ENCODE measurements at places on chromosomes 4 and X. TPM values are rescaled to one million over a fixed set of nuclear protein-coding genes. Genes with fewer than 3 reads are reported as not detected.

SPATA4 gene
- not detected for total RNA-seq

- DNase-seq = no peak
Observed at GRCh38 chr4:165709516-165709915, 163.5 kb upstream of the TLL1 start.

GRCh38 chr4:103934178-103934789, 214.5 kb upstream of the TACR3 start:
- DNase-seq = no peak

DNA sequence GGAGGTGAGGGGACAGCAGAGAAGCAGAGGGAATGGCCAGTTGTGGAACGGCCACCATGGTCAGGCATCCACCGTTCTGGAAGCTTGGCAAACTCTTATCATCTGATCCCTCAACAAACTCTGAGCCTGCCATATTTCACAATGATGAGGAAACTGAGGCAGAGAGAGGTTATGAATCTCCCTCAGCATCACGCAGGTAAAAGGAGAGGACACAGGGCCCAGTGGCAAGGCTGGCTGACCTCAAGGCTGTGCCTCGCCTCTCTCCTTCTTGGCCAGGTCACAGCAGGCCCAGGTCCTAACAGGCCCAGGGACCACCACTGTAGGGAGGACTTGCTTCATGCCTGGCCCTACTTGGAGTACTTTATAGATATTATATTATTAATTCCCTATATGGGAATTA, 242.8 kb downstream of the EVC2 start:
- DNase-seq = no peak

DNA sequence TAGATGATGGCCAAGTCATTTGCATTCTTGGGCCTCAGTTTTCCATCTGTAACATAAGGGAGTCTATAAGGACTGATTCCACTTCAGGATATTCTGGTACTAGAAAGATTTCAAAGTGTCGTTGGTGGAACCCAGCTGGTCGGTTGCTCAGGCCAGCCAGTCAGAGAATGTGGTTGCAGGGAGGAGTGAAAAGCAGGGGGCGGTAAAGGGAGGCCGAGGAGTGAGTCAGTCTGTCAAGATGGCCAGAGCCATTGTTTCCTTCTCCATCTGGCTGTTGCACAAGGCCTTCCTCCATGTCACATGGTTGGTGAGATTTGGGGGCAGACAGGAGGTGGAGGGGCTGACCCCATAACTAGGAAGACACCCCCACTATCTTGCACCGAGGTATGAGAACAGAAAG, 38.2 kb downstream of the STARD8 start:
- no peak for DNase-seq

LGI2 gene
- total RNA-seq = 0.75 TPM

- no peak for DNase-seq
Observed at GRCh38 chr4:5503336-5503936, 204.9 kb downstream of the EVC2 start.

DNA sequence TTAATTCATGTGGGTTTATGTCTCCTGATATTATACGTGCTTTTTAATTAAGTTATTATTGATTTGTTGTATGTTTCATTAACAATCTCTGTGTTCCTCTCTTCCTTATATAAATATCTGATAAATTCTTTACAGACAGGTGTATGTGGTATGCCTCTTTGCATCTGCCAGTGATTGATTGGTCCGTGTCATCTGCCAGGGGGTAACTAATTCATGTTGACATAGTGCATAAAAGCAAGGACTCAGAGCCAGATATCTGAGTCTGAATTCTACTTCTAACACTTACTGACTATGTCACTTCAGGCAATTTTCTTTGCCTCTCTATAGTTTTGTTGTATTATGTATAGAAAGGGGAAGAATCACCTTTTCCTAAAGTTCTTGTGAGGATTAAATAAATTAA, 5.2 kb upstream of the AMBN start:
- DNase-seq = no peak

NEIL3 gene
- total RNA-seq = not detected

PDHA2 gene
- total RNA-seq = not detected

GRCh38 chrX:148389629-148390028, 110.8 kb upstream of the AFF2 start:
- DNase-seq = no peak

DNA sequence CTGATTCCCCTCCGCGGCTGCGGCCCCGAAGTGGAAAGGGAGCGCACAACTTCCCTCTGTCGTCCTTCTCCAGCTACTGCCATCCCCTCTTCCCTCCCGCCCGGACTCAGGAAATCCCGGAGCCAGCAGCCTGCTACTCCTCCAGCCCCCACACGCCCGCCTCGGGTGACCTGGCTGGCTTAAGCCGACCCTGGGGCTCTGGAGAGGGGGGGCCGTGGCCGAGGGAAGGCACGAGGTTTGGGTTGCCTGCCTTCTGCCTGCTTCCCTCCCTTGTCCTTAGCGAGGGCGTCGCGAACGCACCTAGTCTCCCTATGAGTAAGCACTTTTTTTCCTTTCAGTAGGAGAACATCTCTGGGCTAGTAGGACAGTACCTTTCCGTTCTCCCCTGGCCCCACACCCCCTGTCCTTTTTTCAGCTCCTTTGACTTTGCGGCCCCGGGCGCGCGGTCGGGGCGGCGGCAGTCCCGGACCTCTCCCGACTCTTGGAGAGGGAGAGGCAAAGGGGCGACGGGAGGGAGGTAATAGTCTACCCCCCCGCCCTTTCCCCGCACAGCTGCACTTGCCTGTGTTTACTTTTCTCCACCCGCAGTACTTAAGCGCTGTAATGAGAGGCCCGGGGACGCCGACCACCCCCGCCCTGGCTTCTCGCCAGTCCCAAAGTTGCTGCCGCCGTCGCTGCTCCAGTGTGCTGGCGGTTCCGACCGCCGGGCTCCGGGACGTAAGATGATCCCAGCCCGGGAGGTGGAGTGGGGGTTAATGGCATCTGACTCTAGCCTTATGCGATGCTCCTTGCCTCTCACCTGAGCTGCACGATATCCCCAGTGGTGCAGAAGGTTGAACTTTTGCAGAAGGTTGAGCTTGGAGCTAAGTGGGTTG, 868 bp downstream of the PLS3 start:
- peak; percentile 21 for DNase-seq

DNA sequence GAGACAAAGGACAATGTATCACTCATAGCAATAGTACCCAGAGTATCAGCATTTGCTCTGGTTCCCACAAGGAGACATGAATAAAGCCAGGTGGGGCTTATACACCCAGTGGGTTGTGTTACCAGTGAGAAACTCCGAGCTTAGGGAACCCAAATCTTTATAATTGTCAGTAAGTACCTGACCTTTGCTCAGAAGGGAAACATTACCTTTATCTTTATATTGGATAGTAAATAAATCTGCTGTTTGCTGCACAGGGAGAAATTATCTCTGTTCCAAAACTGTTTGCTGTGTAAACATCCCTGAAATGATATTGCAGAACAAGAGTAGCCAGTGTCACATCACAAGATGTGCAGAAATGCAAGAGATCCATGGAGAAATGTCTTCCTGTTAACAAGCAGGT, 12.1 kb upstream of the SLAIN2 start:
- DNase-seq = no peak

ZNF275 gene
- 5.6 TPM for total RNA-seq
